ENCODE measurements at places on chromosomes 1 and 21.

DNA sequence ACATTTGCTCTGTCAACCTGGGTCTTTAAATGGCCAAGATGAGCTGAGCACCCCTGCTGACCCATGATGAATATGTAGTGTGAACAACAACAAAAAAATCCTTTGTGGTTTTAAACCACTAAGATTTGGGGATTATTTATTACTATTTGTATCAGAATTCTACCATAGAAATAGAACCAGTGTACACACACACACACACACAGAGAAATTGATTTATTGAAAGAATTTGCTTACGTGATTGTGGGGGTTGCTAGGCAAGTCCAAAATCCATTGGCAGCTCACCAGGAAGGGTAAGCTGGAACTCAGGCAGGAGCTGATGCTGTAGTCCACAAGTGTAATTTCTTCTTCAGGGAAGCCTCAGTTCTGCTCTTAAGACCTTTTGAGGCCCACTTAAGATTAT lies 82.5 kb upstream of the MAP1LC3C start:
- H3K27me3 ChIP-seq, result peaks cover 6% of the 10 kb centered on the region
- no peak overlapping the region for H3K27ac ChIP-seq
- no peaks in the 10 kb centered on the region for H3K4me1 ChIP-seq
- H3K36me3 ChIP-seq, result no peaks in the 10 kb centered on the region
- no peak for DNase-seq

GRCh38 chr1:17675744-17676143 lies 79.4 kb upstream of the ACTL8 start:
- no peaks in the 10 kb centered on the region for H3K36me3 ChIP-seq
- no peak overlapping the region for H3K27ac ChIP-seq
- H3K4me1 ChIP-seq, result no peaks in the 10 kb centered on the region
- H3K27me3 ChIP-seq, result no peaks in the 10 kb centered on the region
- no peak overlapping the region for H3K4me3 ChIP-seq
- no peak for DNase-seq

DNA sequence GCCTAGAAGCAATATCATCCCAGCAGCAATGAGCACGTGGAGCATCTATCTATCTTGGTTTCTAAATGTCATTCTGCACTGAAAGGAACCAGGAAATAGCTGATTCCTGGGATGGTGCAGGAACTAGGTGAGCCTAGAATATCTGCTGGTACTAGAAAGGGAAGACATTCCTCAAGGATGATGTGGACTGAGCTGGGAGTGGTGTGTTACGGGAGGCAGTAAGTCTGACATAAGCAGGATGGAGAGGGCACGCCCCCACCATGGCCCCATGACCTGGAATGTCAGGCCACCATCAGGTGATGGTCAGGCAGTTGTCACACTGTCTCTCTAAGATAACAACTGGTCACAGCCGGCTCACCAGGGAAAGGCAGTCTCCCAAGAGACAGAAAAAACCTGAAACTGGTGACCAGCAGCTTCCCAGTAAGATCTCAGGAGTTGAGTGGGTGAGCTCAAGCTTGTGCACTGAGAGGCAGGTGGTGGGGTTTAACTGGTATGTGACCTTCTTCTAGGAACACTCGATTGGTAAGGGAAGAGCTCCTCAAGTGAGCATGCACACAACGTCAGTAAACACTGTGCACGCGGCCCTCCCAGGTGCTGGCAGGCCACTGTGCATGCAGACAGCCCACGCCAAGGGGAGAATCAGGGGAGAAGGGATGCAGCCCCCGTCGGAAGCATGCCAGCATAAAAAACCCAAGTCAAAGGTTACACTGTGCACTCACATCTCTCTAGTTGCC lies 148.7 kb downstream of the ADSS2 start:
- H3K36me3 ChIP-seq, result no peaks in the 10 kb centered on the region
- H3K27me3 ChIP-seq, result no peaks in the 10 kb centered on the region
- H3K4me1 ChIP-seq, result peaks cover 5% of the 10 kb centered on the region
- H3K27ac ChIP-seq, result no peak overlapping the region
- DNase-seq, result no peak

DNA sequence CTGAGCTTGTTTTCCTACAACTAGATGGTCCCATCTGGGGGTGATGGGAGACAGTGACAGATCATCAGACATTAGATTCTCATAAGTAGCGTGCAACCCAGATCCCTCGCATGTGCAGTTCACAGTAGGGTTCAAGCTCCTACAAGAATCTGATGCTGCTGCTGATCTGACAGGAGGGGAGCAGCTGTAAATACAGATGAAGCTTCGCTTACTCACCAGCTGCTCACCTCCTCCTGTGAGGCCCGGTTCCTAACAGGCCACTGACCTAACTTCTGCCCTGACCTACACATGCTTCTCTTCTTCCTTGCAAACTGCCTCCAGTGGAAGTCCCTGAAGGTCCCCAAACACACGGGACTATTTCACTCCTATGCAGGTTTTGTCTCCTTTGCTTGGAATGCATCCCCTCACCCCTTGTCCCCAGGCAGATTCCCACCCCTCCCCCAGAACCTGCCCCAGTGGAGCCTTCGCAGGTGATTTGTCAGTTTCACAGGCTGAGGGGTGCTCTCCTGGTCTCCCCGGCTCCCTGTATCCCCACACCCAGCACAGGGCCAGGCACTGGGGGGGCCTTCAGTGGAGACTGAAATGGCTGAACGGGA lies 5.7 kb upstream of the ZBTB48 start:
- H3K4me3 ChIP-seq, result no peak overlapping the region
- H3K4me1 ChIP-seq, result peaks cover 7% of the 10 kb centered on the region
- H3K36me3 ChIP-seq, result no peaks in the 10 kb centered on the region
- H3K27ac ChIP-seq, result no peak overlapping the region
- no peak for DNase-seq

DNA sequence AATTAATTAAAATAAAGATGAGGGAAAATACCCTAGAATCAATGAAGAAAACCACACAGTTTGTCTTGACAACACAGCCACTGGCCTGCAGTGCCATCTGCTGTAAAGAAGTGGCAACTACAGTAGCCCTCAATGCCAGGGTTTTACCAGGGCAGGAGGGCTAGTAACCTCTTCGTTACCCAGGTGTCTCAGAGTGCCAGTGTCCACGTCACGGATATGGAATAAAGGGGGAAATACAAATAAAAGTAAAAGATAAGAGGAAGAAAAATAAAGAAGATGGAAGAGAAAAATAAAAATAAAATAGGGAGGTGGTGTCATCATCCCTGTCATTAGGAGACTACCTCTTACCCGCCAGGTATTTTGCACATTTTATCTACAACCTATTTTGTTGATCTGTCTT lies 14.2 kb upstream of the SLC44A3 start:
- H3K36me3 ChIP-seq, result no peaks in the 10 kb centered on the region
- peak; percentile 62 for DNase-seq
- no peak overlapping the region for H3K4me3 ChIP-seq
- peaks cover 1% of the 10 kb centered on the region for H3K27me3 ChIP-seq
- H3K4me1 ChIP-seq, result peaks cover 16% of the 10 kb centered on the region
- no peak overlapping the region for H3K27ac ChIP-seq

- H3K36me3 ChIP-seq, result peaks cover 25% of the 10 kb centered on the region
- peaks cover 51% of the 10 kb centered on the region for H3K4me1 ChIP-seq
- H3K27me3 ChIP-seq, result no peaks in the 10 kb centered on the region
- H3K27ac ChIP-seq, result peak overlapping the region; percentile 97
Measured at GRCh38 chr1:203628201-203629015, 1.8 kb downstream of the ATP2B4 start.
